ENCODE measurements at places on chromosomes 7 and 10. TPM values are rescaled to one million over a fixed set of nuclear protein-coding genes. Genes with fewer than 3 reads are reported as not detected.

The STAG3 gene
- total RNA-seq = 0.87 TPM

The FGFR2 gene
- total RNA-seq = not detected

The FOXP2 gene
- 2.7 TPM for total RNA-seq

The CPN1 gene
- not detected for total RNA-seq

The LIPN gene
- total RNA-seq = not detected

All from cardiac ventricle fibroblast (primary cell).